ENCODE measurements at places on chromosomes 11 and 22. TPM values are rescaled to one million over a fixed set of nuclear protein-coding genes. Genes with fewer than 3 reads are reported as not detected.

- H3K27me3 ChIP-seq: no peaks in the 10 kb centered on the region
- peak overlapping the region; percentile 90 for H3K27ac ChIP-seq
- H3K4me1 ChIP-seq: peaks cover 48% of the 10 kb centered on the region
- DNase-seq: no peak
These were observed 40.5 kb downstream of the IL18BP start for GRCh38 chr11:72039031-72039855.

GRCh38 chr22:48277868-48278581 is 1515.6 kb downstream of the TBC1D22A start:
- no peaks in the 10 kb centered on the region for H3K36me3 ChIP-seq
- no peaks in the 10 kb centered on the region for H3K27me3 ChIP-seq
- peak; percentile 52 for DNase-seq
- H3K4me3 ChIP-seq: no peak overlapping the region
- H3K27ac ChIP-seq: no peak overlapping the region
- peaks cover 20% of the 10 kb centered on the region for H3K4me1 ChIP-seq

GRCh38 chr22:32494971-32495370 is 20.4 kb downstream of the FBXO7 start:
- H3K4me3 ChIP-seq: no peak overlapping the region
- H3K36me3 ChIP-seq: peaks cover 75% of the 10 kb centered on the region
- H3K27ac ChIP-seq: no peak overlapping the region
- H3K27me3 ChIP-seq: no peaks in the 10 kb centered on the region

GRCh38 chr11:17722000-17722643 is 2.8 kb downstream of the MYOD1 start:
- no peak overlapping the region for H3K4me3 ChIP-seq
- no peak overlapping the region for H3K27ac ChIP-seq
- H3K27me3 ChIP-seq: peaks cover 91% of the 10 kb centered on the region
- no peaks in the 10 kb centered on the region for H3K4me1 ChIP-seq

NPAS4 gene
- total RNA-seq: not detected
